Urothelium cell line (cell line): ENCODE measurements at places on chromosomes 13 and 19.

GRCh38 chr19:22945560-22945959, 57.4 kb downstream of the ZNF728 start:
- DNase-seq: no peak

DNA sequence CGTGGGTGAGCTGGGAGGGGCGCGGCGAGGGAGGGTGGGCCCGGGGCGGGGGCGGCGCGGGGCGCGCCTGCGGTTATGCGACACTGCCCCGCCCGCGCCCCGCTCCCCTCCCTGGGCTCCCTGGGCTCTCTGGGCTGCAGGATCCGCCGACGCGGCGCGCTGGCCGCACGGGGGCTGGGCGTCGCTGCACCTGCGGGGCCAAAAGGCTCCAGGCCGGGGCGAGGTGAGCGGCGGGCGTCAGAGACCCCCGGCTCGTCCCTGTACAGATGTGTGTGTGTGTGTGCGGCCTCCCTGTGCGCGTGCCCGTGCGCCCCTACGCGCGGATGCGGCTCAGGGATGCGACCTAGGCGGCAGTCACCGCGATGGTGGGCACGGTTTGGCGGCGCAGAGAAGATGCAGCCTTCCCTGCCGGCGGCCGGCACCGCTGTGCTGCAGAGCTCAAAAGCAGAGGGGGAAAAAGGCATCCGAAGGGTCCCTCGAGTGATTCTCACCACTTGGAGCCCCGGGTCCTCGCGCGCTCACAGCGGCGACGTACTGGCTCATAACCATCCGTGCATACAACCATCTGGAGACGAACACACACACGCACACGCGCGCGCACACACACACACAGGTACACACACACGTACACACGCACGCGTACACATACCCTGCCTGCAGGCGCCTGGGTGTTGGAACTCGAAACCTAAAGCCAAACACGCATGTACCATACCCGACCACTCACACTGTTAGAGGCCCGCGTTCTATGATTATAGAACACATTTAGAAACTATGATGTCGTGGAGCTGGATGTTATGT, 709 bp downstream of the ATP8A2 start:
- DNase-seq: no peak

GRCh38 chr13:97492257-97492656, 58.3 kb downstream of the RAP2A start:
- DNase-seq: no peak

DNA sequence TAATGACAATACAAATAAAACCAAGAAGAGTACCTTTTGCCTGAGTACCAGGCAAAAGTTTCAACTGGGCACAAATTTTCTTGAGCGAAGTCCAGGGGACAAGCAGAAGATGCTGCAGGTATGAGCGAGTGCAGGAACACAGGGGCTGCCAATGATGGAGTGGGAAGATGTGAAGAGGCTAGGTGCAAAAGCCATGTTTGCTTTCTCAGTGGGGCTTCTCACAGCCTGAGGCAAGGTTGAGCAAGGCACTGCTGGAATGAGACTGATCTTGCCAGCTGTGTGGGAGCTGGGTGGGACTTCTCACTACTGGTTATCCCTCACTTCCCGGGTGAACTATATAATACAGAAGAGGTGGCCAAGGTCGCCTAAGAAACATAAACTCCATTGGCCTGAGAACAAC, 1200.7 kb downstream of the SLITRK1 start:
- no peak for DNase-seq

GRCh38 chr13:44507639-44508038, 68.5 kb downstream of the TSC22D1 start:
- DNase-seq: no peak

DNA sequence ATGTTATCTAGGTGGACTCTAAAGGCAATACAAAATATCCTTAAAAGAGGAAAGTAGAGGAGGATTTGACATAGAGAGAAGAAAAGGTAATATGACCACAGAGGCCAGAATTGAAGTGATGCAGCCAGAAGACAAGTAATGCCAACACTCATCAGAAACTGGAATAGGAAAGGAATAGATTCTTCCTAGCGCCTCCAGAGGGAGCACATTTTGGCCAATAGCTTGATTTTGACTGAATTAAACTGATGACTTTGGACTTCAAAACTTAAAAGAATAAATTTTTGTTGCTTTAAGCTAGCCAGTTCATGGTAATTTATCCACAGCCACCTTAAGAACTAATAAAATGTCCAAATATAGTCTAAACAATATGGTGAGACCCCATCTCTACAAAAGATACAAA, 1921.9 kb downstream of the OLFM4 start:
- no peak for DNase-seq
